ENCODE measurements at places on chromosomes 2 and 18. TPM values are rescaled to one million over a fixed set of nuclear protein-coding genes. Genes with fewer than 3 reads are reported as not detected.

- DNase-seq = no peak
These were observed 124.6 kb downstream of the VIT start for GRCh38 chr2:36820942-36821605.

DNA sequence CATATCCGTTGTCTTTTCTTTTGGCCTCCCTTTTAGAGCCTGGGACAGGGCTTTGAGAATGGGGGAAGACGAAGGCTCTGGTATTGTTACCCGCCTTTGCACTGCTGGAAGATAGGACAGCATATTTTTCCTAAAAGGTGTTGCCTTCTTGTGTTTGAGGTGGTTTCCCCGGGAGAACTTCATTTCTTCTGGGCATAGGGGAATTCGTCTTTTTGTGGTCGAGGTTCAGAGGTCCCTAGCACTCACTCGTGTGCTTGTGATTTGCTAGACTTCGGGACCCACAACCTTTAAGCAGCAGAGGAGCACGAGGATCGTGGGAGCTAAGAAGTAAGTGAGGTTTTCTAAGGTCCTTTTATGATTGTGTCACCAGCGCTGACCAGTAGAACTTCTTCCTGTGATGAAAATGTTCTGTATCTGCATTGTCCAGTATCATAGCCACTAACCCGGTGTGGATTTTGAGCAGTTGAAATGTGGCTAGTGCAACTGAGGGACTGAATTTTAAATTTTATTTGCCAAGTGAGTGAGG, 611 bp downstream of the ZNF512 start:
- peak; percentile 28 for DNase-seq

- peak; percentile 68 for DNase-seq
These were observed 56.5 kb upstream of the ERBB4 start for GRCh38 chr2:212595036-212595654.

DNA sequence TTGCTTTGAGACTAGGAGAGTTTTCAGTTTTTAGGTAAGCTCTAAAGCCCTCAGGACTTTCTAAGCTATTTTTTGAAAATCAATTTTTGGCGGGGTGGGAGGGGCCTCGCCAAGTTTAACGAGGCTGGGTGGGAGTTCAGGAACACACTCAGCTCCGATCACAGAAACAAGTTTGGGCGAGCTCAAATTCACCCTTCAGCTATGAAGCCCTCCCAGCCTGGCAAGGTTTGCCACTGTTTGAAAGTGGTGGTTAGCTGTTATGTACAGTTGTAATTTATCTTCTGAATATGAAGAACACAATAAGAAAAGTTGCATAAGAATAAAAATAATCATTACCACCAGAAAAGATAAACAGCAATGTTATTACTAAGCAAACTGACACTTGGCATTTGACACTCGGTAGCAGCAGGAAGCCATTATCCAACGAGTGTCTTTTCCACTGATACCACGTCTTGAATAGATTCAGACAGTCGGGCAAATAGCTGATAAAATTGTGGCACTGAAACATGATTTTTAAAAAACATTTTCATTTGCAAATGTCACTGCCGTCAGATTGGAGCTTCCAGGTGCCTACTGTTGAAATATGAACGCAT, 59.8 kb downstream of the KCTD1 start:
- DNase-seq = no peak

- no peak for DNase-seq
These were observed 242.9 kb downstream of the LDLRAD4 start for GRCh38 chr18:13461469-13461868.

- DNase-seq = peak; percentile 16
These were observed 56.6 kb downstream of the FAM228A start for GRCh38 chr2:24231461-24231881.

DNA sequence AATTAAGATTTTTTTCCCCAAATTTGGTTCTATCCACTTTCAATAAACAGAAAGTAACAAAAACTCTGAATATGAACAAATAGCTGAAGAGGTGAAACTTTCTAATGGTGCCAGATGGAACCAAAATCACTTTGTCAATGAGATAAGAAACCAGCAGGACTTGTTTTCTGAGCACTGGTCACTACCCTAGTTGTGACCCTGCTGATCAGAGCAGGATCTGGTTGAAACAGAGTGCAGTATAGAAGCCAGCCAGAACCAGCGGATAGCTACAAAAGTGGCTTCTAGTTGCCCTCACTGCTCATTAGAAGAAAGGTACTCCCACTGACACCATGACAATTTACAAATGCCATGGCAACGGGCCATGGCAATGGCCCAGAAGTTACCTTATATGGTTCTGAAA, 158.3 kb upstream of the PIEZO2 start:
- no peak for DNase-seq

GRCh38 chr2:118834901-118835745, 12.3 kb downstream of the EN1 start:
- no peak for DNase-seq

DNA sequence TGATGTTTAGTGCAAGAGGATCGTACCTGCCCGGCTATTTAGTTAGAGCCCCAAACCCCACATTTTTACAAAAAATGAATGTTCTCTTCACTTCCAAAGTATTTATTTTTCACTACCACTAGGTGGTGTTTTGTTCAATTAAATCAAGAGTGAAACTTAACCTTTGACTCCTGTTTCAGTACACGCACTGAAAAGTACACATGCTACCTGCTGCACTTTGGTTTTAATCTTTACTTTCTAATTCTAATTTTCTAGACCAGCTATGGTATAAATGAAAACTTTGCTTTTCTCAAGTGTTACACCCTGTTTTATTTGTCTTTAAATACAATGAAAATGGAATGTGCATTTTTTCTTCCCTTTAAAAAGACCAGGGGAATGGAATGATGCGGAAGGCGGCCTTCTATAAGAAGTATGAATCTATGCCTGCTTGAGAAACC, 31.4 kb upstream of the CHN1 start:
- peak; percentile 57 for DNase-seq

Gene TOGARAM2
- not detected for total RNA-seq

Gene ATP8B1
- total RNA-seq = 48.8 TPM

Gene POU3F3
- total RNA-seq = 32.8 TPM

Gene STEAP3
- total RNA-seq = 24.5 TPM

Gene HTR2B
- 0.05 TPM for total RNA-seq

Gene ASTL
- total RNA-seq = not detected

Gene UCN
- not detected for total RNA-seq

Gene RNU2-63P
- total RNA-seq = not detected

Gene EFR3B
- total RNA-seq = 0.35 TPM

Gene EHD3
- 9.5 TPM for total RNA-seq

Gene ADAM17
- 71.5 TPM for total RNA-seq

Gene DDX18
- 69.5 TPM for total RNA-seq

Gene USP40
- total RNA-seq = 41.9 TPM

Gene DYNAP
- total RNA-seq = not detected

All from renal cortical epithelial cell (primary cell).